ENCODE measurements at places on chromosomes 12 and 14. TPM values are rescaled to one million over a fixed set of nuclear protein-coding genes. Genes with fewer than 3 reads are reported as not detected.

Gene NYNRIN
- 17.4 TPM for total RNA-seq

Gene DNM1L
- total RNA-seq = 51.8 TPM

Gene KRT74
- total RNA-seq = not detected

Gene STAT6
- total RNA-seq = 247 TPM

Gene DLGAP5
- total RNA-seq = not detected

Gene IL22
- total RNA-seq = not detected

Gene NOS1
- total RNA-seq = 31.0 TPM

Gene B4GALNT3
- total RNA-seq = 9.6 TPM

Gene LBHD2
- total RNA-seq = not detected

Gene PRPH
- total RNA-seq = 0.84 TPM

Gene TAS2R20
- 6.3 TPM for total RNA-seq

Gene ATP2A2
- 106 TPM for total RNA-seq

Gene FZD10
- total RNA-seq = 0.22 TPM

Gene ACTN1
- 130 TPM for total RNA-seq

Gene C12orf54
- total RNA-seq = not detected

Gene TAS2R7
- not detected for total RNA-seq

Gene CACNB3
- 29.4 TPM for total RNA-seq

Gene KRT73
- not detected for total RNA-seq

Gene PLCZ1
- total RNA-seq = not detected

Gene SSTR1
- 2.1 TPM for total RNA-seq

Gene TAS2R13
- total RNA-seq = 1.9 TPM

All from tibial nerve (tissue), 4 donors.